Panc1 (cell line): ENCODE measurements at places on chromosomes 11 and 22. TPM values are rescaled to one million over a fixed set of nuclear protein-coding genes. Genes with fewer than 3 reads are reported as not detected.
A peak's percentile ranks its signal among the peaks of the same experiment; 100 is the strongest.

The NDUFS8 gene
- total RNA-seq, result 289 TPM

The CHST1 gene
- total RNA-seq, result not detected

The SYT9 gene
- 3.7 TPM for total RNA-seq

The BEST1 gene
- total RNA-seq, result 0.13 TPM

The TMEM191C gene
- 2.9 TPM for total RNA-seq

DNA sequence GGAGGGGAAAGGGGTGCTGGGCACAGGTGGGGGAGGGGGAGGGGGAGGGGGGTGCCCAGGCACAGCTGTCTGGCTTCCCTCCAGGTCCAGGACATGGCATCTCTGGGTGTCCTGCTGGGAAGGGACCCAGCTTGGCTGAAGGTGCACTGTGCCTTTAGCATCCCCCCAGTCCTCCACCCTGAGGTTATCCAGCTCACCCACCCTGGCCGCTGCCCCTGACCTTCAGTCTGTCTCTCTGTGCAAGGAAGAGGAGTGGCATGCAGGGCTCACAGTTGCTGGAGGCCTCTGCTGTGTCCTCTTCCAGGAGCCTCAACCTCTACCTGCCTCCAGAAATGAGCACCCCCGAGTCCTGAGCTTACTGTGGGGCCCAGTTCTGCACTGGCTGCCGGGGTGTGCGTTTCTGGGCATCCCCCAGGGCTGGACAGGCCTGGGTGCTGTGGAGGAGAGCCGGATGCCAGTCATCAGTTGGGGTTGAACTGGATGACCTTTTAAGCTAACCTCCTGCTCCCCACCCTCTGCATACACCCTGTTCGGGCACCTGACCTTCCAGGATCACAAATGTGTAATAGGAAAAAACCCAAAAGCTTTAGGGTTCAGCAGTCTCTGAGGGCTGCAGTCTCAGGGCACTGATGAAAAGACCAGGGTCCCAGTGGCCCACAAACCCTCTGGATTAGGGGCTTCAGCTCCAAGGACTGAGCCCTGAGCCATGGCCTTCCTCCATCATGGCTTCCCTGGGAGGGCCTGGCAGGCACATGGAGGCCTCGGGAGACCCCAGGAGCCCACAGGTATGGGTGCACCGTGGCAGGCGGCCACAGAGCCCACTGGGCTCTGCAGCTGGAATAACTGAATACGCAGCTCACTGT is 9.6 kb upstream of the CTSD start:
- H3K27me3 ChIP-seq, result no peaks in the 10 kb centered on the region
- no peak for DNase-seq
- H3K27ac ChIP-seq, result peak overlapping the region; percentile 80
- peaks cover 33% of the 10 kb centered on the region for H3K4me1 ChIP-seq

- H3K27me3 ChIP-seq, result no peaks in the 10 kb centered on the region
- H3K36me3 ChIP-seq, result no peaks in the 10 kb centered on the region
- no peak for DNase-seq
- no peak overlapping the region for H3K4me3 ChIP-seq
- no peaks in the 10 kb centered on the region for H3K4me1 ChIP-seq
Observed at GRCh38 chr11:102676084-102676483, 29.5 kb downstream of the MMP27 start.

GRCh38 chr11:72626414-72626936 is 47.7 kb downstream of the PDE2A start:
- no peak for DNase-seq
- no peak overlapping the region for H3K4me3 ChIP-seq
- H3K36me3 ChIP-seq, result no peaks in the 10 kb centered on the region
- H3K27me3 ChIP-seq, result peaks cover 10% of the 10 kb centered on the region; the same call in 1 of the 2 replicates

GRCh38 chr11:62788991-62789390 is 1.8 kb downstream of the TMEM179B start:
- DNase-seq, result no peak
- H3K27ac ChIP-seq, result peak overlapping the region; percentile 87
- H3K27me3 ChIP-seq, result no peaks in the 10 kb centered on the region
- H3K36me3 ChIP-seq, result peaks cover 7% of the 10 kb centered on the region

DNA sequence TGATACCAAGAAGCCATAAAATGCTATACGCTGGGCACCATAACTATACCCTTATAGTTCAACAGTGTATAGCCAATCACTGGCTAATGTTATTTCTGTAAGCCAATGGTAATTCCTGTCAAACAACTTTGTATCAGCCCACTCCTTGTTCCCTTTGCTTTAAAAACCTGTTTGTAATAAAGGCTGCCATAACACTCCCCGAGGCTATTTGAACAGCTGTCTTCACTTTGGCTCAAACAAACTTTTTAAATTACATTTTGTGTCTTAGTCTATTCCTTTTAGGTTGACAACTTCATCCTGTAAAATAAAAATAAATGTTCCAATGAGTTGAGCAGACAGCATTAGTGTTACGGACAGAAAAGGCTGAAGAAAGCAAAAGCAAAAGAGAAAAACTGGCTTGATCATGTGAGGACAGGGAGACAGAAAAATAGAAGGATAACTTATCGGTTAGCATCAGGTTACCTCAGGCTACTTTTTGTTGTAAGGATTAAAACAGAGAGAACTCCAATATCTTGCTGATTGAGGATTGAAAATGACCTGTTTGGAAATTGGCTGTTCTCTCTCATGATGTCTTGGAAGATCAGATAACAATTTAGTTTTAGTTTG is 95.0 kb downstream of the AASDHPPT start:
- no peak overlapping the region for H3K27ac ChIP-seq
- H3K36me3 ChIP-seq, result no peaks in the 10 kb centered on the region
- no peaks in the 10 kb centered on the region for H3K4me1 ChIP-seq
- no peak overlapping the region for H3K4me3 ChIP-seq
- no peaks in the 10 kb centered on the region for H3K27me3 ChIP-seq

- no peak overlapping the region for H3K27ac ChIP-seq
- H3K27me3 ChIP-seq, result no peaks in the 10 kb centered on the region
- H3K4me3 ChIP-seq, result no peak overlapping the region
- no peaks in the 10 kb centered on the region for H3K4me1 ChIP-seq
- no peak for DNase-seq
Observed at GRCh38 chr11:1271002-1271401, 38.4 kb downstream of the TOLLIP start.

DNA sequence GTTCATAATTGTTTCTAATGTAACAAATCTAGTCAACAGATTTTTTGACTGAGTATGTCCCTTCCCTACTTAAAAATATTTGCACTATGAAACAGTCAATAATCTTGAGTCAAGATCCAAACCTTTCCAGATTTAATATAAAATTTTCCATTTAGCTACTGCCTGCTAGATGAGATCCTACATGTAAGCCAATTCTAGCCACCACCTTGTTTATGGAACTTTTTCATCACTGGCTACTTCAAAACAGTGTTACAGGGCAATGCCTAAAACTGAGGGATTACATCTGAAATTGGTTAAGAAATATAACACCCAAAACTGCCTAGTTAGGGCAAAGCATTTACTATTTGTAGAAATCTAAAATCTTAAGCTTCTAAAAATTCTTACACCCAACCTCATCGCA is 10.5 kb upstream of the FUT4 start:
- peaks cover 2% of the 10 kb centered on the region; the same call in 1 of the 2 replicates for H3K27me3 ChIP-seq
- no peak overlapping the region for H3K27ac ChIP-seq
- H3K36me3 ChIP-seq, result no peaks in the 10 kb centered on the region
- H3K4me3 ChIP-seq, result no peak overlapping the region

GRCh38 chr22:19610518-19611253 is 86.5 kb upstream of the CLDN5 start:
- no peak overlapping the region for H3K4me3 ChIP-seq
- H3K4me1 ChIP-seq, result no peaks in the 10 kb centered on the region
- no peaks in the 10 kb centered on the region for H3K27me3 ChIP-seq
- no peak for DNase-seq
- H3K36me3 ChIP-seq, result no peaks in the 10 kb centered on the region

GRCh38 chr22:16973591-16974297 is 34.3 kb downstream of the GAB4 start:
- DNase-seq, result no peak
- H3K4me1 ChIP-seq, result no peaks in the 10 kb centered on the region

DNA sequence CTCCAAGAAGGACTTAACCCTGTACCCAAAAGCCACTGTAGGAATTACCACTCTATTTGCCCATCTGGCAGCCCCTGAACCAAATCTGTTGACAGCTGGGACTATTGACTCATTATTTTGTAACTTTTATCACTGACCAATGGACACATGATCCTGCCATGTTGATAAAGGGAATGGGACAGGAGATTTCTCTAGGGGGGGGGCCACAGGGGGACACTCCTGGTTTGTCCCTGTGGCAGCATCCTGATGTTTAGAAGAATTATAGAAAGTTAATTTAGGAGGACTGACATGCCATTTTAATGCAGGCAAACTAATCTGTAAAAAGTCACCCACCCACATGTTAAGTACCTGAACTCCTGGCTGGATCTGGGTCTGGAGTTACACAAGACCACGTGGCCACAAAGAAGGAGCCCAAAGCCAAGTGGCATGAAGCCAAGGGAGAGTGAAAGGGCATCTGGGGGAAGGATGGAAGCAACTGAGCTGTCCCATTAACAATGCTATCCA is 558.1 kb downstream of the ETS1 start:
- H3K4me3 ChIP-seq, result no peak overlapping the region
- no peaks in the 10 kb centered on the region for H3K4me1 ChIP-seq
- no peak overlapping the region for H3K27ac ChIP-seq
- DNase-seq, result no peak

GRCh38 chr11:17786824-17787525 is 52.4 kb downstream of the KCNC1 start:
- H3K36me3 ChIP-seq, result no peaks in the 10 kb centered on the region
- no peak overlapping the region for H3K4me3 ChIP-seq
- DNase-seq, result no peak
- H3K4me1 ChIP-seq, result no peaks in the 10 kb centered on the region

DNA sequence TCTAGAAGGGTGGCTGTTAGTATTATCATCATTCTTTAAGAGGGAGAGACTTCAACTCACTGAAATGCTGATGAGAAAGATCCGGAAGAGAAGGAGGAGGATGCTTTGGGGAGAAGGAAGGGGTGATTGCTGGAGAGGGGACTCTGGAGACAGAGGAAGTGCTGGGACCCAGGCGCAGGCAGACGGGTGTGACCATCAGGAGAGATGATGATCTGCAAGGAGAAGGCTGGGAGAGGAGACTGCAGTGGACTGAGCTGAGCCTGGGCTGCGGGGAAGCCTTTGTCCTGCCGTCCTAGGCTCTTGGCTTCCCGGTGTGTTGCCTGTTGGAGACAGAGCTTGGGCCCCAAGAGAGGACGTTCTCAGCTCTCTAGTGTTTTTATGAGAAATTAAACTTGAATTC is 22.6 kb downstream of the RASD2 start:
- no peaks in the 10 kb centered on the region for H3K27me3 ChIP-seq
- peaks cover 23% of the 10 kb centered on the region for H3K4me1 ChIP-seq
- no peak overlapping the region for H3K4me3 ChIP-seq
- no peak for DNase-seq
- no peaks in the 10 kb centered on the region for H3K36me3 ChIP-seq
- H3K27ac ChIP-seq, result peak overlapping the region; percentile 66; the same call in 1 of the 2 replicates

GRCh38 chr22:29979777-29980321 is 96.9 kb downstream of the MTMR3 start:
- no peaks in the 10 kb centered on the region for H3K27me3 ChIP-seq
- no peak overlapping the region for H3K4me3 ChIP-seq
- DNase-seq, result no peak
- H3K36me3 ChIP-seq, result no peaks in the 10 kb centered on the region; the same call in 1 of the 2 replicates
- no peak overlapping the region for H3K27ac ChIP-seq

GRCh38 chr11:64875369-64876228 is 2.8 kb downstream of the EHD1 start:
- H3K4me3 ChIP-seq, result peak overlapping the region; percentile 99
- peaks cover 9% of the 10 kb centered on the region for H3K36me3 ChIP-seq
- DNase-seq, result no peak
- peaks cover 59% of the 10 kb centered on the region for H3K4me1 ChIP-seq

DNA sequence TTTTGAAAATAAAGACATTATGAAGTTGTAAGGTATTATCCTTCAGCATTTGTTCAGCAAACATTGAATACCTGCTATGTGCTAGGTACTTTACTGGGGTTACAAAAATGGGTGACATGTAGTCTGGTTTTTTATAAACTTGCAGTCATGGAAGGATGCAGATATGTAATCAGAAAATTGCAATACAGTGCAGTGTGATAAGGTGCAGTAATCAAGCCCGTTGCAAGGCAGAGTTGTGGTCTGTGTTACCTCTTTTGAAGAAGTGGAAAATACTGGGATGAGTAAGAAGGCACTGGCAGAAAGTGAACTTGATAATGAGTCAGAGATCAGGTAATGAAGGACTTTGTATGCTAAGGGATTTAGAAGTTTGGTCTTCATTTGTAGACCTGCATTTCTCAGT is 8.1 kb downstream of the FBXO7 start:
- DNase-seq, result no peak
- no peaks in the 10 kb centered on the region for H3K27me3 ChIP-seq
- no peak overlapping the region for H3K4me3 ChIP-seq
- H3K27ac ChIP-seq, result no peak overlapping the region
- H3K4me1 ChIP-seq, result peaks cover 3% of the 10 kb centered on the region; the same call in 1 of the 2 replicates
- peaks cover 2% of the 10 kb centered on the region; the same call in 1 of the 2 replicates for H3K36me3 ChIP-seq

GRCh38 chr11:33802194-33802950 is 28.1 kb upstream of the FBXO3 start:
- no peaks in the 10 kb centered on the region for H3K36me3 ChIP-seq
- peak overlapping the region; percentile 65 for H3K4me3 ChIP-seq
- H3K4me1 ChIP-seq, result peaks cover 2% of the 10 kb centered on the region; the same call in 1 of the 2 replicates
- H3K27me3 ChIP-seq, result no peaks in the 10 kb centered on the region

GRCh38 chr22:50376085-50376651 is 33.0 kb downstream of the PPP6R2 start:
- H3K36me3 ChIP-seq, result peaks cover 6% of the 10 kb centered on the region; the same call in 1 of the 2 replicates
- DNase-seq, result no peak
- H3K4me3 ChIP-seq, result no peak overlapping the region

DNA sequence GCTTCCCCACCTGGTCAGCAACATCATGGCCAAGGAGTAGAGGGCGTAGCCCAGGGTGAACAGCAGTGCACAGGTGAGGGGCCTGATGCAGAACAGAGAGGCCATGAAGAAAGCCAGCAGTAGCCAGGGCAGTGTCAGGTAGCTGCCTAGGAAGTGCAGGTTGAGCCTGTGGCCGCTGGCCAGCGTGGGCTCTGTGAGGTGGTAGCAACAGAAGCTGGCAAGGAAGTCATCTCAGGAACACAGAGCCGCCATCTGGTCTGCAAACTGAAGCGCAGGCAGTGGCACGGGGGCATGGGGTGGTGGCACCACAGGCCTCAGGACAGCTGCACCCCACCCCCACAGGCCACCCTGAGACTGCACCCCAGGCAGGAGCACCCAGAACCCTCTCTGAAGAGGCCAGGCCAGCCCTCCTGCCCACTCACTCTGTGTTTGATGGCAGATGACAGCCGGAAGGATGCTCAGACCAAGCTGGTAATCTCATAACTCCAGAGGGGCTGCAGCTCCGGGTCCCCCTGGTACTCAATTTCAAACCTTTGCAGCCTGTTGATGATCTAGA is 95.3 kb downstream of the MED15 start:
- DNase-seq, result no peak
- no peaks in the 10 kb centered on the region for H3K4me1 ChIP-seq
- H3K27me3 ChIP-seq, result no peaks in the 10 kb centered on the region
- no peaks in the 10 kb centered on the region for H3K36me3 ChIP-seq
